ENCODE measurements at places on chromosomes 16 and 17. TPM values are rescaled to one million over a fixed set of nuclear protein-coding genes. Genes with fewer than 3 reads are reported as not detected.

ATP1B2 gene
- total RNA-seq: 0.12 TPM

KRTAP4-5 gene
- total RNA-seq: not detected

NAGS gene
- total RNA-seq: 1.5 TPM

OTOA gene
- 0.14 TPM for total RNA-seq

Data from A549 treated with GW870086 at 1 μM for 4 hours (cell line).